SHP77 treated with DMSO at 0.1 percent for 48 hours (cell line): ENCODE measurements at places on chromosomes 1 and 21.

DNA sequence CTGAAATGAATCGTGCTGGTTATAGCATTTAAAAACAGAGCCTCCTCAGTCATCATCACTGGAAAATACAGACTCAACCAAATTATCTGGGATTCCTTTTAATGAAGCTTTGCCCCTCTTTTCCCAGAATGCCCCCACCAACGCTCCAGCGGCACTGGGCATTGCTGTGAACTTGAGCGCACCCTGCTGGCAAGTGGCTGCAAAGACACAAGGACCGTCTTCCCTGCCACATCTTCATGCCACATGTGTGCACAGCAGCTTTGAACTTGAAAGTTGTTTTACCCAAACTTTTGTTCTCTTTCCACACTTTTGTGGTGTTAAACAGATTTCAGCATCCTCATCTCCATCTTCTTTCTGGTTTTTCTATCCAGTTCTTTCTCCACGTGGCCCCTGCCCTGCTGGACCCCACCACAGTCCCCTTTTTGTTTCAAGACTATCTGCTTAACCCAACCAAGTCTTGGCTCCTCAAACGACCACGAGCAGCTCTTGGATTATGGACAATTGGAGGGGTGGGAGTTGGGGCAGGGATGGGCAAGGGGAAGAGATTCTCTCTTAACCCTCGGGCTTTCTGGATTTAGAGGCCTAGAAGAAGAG is 12.8 kb upstream of the LMX1A start:
- peak; percentile 27 for DNase-seq

GRCh38 chr1:105294838-105295237 is 1545.1 kb downstream of the AMY1C start:
- no peak for DNase-seq

DNA sequence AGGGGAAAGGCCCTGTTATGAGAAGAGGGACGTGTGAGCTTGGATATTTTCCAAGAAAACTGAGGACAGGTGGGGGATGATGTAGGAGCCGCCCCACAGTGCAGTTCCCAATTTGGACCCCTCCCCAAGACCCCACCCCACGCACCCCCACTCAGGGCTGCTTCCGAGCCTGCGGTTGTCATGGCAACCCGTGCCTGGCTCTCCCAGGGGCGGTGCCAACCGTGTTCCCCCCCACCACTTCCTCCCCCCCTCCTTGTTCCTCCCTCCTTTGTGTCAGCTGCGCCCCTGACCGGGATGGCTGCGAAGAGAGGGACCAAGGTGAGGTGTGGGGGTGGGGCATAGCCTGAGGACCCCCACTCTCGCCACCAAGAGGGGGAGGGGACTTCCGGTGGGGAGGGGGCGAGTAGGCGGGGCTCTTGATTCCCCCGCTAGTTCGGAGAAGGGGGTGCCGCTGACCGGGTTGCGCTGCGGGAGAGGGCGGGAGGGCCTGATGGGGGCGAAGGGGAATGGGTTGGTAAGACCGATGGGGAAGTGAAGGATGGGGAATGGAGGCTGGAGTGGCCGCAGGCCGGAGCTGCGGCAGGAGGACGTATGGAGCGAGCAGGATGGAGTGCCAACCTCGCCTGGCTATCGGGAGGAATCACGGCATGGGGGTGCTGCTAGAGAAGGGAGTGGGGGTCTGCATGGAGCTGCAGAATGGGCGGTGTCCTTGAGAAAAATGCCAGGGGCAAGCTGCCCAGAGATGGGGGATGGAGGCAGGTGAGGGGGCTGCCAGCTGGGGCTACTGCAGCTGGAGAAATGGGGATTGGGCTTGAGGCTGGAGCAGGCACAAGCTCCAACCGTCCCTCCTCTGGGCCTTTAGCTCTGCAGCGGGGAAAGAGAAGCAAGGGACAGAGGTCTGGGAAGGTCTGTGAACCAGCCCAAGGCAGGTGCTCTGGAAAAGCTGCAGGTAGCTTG is 953 bp downstream of the TRIM46 start:
- no peak for DNase-seq

GRCh38 chr1:46556822-46557221 is 5.4 kb upstream of the KNCN start:
- no peak for DNase-seq

GRCh38 chr1:219788091-219788490 is 140.3 kb downstream of the SLC30A10 start:
- DNase-seq: no peak

DNA sequence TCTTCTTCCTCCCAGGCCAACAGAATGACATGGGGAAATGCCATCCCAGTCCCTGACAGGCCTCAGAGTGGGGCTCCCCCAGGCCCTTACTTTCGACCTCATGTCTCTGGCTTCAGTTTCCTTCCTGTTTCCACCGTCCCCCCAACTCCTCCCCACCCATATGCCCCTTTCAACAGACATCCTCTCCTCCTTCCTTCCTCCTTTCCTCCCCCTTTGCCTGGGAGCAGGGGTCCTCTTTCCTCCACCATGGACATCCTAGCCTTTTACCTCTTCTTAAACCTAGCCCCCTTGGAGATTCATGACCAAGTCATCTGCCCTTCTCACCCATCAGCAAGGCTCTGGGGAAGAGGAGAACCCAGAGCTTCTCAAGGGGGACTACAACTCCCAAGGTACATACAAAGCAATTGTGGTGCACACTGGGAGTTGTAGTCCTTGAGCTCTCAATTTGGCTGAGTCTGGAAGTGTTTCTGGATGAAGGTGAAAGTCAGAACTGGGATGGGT is 4.0 kb downstream of the ZBTB7B start:
- DNase-seq: no peak

GRCh38 chr21:21688889-21689288 is 690.7 kb downstream of the NCAM2 start:
- DNase-seq: peak; percentile 2

GRCh38 chr1:113886417-113887401 is 672 bp downstream of the BCL2L15 start:
- no peak for DNase-seq

DNA sequence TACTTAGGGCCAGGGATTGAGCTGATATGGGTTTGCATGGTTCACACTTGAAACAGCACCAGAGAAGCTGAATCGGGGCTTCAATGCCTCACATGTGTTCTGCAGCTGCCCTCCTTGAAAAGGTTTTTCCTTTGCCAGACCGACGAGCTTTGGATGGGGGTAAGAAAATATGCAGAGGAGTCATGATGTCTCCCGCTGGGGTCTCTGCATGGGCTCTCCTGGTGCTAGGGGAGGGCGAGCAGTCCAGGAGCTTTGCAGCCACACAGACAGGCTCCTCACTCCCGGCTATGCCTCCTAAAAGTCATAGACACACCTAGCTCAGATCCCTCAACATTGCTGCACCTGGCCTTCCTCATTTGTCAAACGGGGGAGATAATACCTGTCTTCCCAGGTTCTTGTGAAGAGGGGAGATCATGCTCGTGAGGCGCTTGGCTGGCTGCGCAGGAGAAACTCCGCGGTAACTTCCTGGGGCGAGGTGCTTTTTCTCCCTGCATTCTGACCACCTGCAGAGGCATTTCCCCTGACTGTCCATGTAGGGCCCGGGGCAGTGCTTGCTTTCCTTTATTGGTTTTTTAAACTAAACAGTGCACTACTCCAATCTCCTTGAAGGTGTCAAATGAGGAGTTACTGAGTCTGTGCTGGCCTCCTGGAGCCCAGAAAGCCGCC is 112.4 kb downstream of the PLXNA2 start:
- no peak for DNase-seq

DNA sequence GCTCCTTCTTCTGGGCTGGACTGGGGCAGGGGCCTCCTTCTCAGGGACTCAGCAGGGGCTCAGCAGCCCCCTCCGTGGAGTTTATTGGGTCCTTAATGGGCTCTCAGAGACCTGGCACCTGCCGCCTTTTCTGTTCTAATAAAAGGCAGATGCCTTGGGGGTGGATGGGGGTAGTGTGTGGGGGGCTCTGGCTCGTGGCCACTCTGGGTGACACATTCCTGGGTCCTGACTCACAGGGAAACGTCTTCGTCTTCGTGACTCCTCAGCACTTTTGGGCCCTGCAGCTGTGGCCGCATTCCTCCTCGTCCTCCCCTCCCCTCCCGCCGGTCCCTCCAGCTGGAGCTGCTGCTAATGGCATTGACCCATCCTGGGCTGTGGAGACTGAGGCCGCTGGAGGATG is 107.8 kb upstream of the WNT4 start:
- no peak for DNase-seq

DNA sequence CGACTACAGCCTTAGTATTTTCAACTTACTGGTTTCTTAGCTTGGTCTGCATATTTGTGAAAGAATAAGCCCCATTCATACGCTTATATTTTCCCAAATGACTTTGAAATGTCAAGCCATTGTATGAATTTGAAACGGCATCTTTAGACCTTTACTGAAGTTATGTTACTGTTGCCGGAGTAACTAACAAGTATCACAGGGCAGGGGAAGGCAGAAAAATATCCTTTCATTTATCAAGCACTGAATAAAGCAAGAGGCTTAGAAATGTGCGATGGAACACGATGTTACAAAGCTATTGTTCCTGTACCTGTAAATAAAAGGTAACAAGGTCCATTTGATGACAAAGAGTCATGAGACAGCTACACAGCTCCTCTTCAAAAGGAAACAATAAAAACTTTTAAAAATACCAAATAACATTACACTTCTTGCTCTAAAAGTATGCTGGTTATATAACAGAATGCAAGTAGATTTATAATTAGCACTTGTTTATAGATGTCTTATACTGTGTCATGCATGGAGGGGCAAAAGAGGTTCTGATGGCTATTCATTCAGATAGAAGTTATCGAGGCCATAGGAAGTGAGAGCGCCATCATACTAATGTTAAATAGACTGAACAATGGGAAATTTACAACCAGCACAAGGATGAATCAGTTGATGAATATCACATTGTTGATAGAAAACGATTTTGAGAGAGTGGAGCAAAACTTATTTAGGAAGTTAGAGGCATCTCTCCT is 322.6 kb downstream of the RGS7 start:
- no peak for DNase-seq
